RKO (cell line): ENCODE measurements at places on chromosomes 3 and 15.

DNA sequence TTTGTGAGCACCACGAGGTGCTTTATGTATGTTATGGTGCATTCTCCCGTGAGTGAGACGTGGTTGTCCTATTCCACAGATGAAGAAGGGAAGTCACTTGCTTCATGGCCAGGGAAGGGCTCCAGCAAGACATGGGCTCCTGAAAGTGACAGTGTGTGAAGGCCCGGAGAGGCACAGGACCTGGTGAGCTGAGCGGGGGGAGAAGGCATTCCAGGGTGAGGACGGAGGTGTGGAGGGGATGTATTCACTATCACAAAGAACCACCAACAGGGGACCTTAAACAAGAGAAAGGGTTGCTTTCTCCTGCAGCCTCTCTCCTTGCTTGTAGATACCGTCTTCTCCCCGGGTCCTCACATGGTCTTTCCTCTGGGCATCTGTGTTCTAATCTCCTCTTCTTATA, 139.1 kb downstream of the FBLN2 start:
- DNase-seq: no peak

- no peak for DNase-seq
Observed at GRCh38 chr15:82958638-82959037, 6.1 kb upstream of the HOMER2 start.

- DNase-seq: no peak
Observed at GRCh38 chr3:29763115-29763514, 482.2 kb downstream of the RBMS3 start.

DNA sequence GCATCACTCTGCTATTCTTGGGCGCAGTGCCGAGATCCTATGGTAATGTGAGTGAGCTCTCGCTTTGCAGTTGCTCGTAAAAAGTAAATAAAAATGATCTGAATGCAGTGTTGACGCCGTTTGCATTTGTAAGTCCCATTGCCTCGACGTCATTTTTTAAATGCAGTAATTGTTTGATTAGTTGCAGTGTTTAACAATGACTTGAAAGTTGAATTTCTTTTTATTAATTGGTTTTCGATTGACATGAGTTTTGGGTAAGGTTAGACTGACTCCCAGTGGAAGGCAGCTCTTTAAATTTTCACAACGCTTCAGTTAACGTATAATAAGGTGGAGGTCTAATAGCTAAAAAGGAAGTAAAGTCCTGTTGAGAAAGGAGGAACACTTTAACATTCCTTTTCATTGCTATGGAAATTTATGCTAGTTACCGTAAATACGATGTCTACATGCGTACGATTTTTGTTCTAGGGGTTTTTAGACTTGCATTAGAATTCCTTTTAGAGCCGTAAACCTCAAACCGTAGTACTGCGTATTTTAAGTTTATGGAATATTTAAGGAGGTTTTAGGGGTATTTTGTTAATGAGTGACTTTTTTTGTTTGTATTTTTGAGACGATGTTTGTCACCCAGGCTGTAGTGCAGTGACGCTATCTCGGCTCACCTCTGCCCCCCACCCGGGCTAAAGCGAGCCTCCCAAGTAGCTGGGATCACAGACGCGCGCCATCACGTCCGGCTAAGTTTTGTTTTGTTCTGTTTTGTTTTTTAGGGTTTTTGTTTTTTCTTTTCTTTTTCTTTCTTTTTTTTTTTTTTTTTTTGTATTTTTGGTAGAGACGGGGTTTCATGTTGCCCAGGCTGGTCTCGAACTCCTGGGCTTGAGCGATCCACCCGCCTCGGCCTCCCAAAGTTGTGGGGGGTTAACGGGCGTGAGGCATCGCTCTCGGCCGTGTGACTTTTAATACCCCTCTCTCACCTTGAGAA, 1.4 kb downstream of the MORF4L1 start:
- DNase-seq: peak; percentile 63

GRCh38 chr3:140994316-140994715, 52.7 kb downstream of the SLC25A36 start:
- no peak for DNase-seq

- no peak for DNase-seq
Observed at GRCh38 chr15:61613729-61614128, 384.6 kb upstream of the RORA start.

- no peak for DNase-seq
Observed at GRCh38 chr3:69484507-69485393, 98.9 kb upstream of the FRMD4B start.
